ENCODE measurements at places on chromosomes 7 and 10.
A peak's percentile ranks its signal among the peaks of the same experiment; 100 is the strongest.

- no peak for DNase-seq
Measured at GRCh38 chr10:103765981-103766380, 89.4 kb downstream of the SH3PXD2A start.

- no peak for DNase-seq
Measured at GRCh38 chr10:101112799-101113594, 18.1 kb upstream of the TLX1 start.

DNA sequence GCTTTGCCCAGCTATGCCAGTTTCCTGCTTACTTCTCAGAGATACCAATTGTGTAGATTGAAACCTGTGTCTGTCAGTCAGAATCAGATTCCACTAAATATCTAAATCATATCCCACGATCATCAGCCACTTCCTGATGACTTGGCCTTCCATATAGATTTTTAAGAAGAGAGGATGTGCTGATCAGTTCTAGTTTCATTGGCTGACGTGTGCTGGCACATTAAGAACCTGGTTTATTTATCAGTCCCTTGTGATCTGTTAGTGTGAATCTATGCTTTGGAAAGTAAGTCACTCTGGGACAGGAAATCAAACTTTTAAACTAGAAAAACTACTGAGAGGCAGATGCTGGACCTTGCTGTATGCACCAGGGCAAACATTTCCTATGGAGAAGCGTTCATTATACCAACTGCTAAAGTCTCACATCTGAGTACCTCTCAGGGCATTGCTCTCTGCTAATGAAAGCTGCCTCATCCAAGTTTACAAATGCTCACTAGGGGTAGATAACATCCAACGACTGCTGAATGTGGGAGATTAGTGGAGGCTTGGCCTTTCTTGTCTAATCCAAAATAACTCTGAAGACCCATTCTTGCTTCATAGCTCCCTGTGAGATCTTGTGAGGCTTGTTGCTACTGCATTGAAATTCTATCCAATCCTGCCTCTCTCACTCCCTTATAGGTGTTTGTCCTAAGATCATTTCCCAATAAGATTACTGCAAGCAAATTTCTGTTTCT, 109.1 kb downstream of the ARL4A start:
- no peak for DNase-seq

DNA sequence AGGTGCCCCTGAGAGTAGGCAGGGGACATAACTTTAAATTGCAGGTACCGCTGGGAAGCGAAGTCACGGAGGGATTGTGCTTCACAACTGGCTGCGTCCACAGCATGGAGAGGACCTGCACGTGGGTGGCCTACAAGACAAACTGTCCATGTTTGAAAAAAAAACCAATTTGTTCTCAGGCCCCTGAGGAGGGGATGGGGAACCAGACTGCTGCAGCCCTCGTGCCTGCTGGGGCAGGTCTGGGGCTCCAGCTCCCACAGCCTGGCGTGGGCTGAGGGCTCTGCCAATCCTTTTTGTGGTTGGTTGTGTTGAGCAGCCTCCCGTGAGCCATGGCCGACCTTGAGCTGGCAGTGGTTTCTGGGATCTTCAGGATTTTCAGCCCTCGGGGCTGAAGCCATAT, 9.7 kb downstream of the SFRP5 start:
- no peak for DNase-seq

DNA sequence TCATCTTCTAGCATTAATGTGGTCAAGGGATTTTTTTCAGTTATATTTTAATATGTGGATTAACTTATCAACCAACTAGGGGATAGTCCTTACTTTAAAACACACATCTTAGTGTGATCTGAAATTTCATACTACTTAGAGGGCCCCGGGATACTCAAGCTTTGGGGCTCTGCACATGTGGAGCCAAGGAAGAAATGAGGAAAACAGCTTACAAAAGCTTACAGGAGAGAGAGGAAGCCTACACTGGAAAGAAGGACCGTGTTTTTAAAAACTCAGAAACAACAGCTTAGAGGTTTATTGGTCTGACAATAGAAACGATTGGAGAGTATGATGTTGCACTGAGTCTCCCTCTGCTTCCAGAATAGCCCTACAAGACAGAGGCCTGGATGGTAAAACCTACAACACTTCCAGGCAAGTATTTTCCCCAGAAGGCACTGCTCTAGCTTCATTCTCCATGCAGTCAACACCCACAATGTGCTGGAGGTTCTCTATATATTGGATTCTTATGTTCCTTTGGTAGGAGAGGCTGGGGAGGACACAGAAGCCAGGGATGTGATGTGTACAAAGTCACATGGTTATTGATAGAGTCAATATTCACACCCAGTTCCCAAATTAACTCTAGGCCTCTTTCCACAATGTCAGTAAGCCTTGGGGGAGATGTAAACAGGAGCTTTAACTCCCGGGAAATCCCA, 47.3 kb downstream of the JCAD start:
- DNase-seq: no peak

DNA sequence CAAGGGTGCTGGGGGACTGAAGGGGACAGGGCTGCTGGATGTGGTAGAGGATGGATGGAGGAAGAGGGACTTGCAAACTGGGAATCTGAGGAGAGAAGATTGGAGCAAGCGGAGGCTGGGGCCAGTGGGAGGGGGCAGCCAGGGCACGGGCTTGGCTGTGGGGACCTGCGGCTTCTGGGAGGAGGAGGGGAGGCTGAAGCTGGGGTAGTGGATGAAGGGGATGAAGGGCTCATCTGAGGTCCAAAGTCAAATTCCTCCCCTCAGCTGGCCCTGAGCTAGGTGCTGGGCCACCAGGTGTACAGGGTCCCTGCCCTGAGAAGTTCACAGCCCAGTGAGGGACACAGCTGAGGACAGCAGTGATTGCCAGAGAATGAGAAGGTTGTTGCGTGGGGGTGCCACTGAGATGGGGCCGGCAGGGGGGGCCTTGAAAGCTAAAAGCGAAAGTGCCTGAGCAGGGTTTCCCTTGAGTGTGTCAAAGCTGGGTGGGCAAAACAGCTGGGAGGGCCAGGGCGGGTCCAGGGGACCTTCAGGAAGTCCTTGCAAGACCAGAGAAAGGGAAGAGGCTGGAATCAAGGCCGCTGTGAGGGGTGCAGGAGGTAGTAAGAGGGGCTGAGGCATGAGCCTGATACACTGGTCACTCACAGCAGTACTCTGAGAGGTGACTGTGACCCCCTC, 75.2 kb downstream of the MYL10 start:
- DNase-seq: no peak

DNA sequence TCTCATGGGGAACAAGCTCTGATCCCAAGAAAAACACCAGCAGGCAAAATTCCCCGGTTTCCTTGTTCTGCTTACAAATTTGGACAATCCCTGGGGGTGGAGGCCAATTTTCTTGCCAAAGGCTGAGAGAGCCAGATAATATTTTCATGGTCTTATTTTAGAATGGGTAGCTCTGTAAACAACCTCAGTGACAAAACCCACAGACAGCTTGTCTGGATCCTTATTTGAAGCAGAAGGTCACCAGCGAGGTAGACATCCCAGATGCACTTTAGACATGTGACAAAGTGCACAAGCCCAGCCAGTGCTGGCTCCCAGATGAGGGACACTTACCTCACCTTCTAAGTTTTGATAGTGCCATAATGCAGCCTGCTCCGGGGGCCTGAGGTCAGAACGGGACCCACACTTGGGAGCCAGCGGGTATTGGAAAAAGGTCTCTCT, 102.6 kb upstream of the DDC start:
- DNase-seq: no peak

DNA sequence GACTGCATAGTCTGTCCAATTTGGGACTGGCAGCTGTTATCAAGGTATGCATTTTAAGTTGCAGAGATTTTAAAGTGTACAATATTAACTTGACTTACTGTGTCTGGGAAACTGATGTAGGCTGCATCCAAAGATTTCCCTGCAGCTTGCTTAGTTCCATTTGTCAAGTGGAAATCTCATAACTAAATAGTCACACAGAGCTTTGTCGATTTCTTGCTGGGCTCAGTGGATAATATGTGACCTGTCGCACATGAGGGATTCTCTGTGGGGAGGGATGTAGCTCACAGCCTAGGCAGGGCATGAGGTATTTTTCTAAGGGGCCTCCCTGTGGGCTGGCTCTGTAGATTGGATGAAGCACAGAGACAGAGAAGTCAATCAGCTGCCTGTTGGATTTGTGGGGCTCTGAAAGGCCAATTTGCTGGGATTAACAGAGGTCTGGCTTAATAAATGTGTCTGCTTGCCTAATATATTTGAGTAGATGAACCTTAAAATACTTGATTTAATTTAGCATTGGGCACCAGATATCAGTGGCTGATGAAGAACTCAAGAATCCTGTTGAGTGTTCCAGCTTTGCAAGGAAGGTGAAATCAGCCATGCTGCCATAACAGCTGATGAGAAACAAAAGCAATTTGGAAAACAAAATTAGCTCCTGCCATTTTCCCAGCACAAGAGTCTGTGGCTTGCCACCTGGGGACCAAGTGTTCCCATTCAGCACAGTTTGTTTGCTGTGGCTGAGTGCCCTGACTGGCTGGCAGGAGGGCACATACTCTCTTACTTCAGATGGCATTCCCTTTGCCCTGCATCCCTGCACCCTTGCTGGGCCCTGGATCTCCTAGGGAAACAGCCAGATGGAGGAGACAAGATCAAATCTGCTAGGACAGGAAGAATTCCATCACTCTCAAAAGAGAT, 598.5 kb downstream of the SORCS3 start:
- DNase-seq: no peak

DNA sequence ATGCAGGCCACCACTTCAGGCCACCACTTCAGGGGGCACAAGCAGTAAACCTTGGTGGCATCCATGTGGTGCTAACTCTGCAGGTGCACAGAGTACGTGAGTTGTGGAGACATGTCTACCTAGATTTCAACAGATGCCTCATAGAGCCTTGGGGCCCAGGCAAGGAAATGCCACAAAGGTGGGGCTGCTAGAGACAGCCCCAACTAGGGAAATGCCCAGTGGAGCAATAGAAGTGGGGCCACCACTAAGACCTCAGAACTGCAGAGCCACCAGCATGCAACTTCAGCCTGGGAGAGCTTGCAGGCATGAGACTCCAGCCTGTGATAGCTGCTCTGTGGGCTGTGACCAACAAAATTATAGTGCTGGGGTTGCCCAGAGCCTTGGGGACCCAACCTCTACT, 107.6 kb downstream of the DNAJC1 start:
- DNase-seq: no peak

- peak; percentile 6 for DNase-seq
Measured at GRCh38 chr10:22712956-22713852, 1.2 kb downstream of the PIP4K2A start.

DNA sequence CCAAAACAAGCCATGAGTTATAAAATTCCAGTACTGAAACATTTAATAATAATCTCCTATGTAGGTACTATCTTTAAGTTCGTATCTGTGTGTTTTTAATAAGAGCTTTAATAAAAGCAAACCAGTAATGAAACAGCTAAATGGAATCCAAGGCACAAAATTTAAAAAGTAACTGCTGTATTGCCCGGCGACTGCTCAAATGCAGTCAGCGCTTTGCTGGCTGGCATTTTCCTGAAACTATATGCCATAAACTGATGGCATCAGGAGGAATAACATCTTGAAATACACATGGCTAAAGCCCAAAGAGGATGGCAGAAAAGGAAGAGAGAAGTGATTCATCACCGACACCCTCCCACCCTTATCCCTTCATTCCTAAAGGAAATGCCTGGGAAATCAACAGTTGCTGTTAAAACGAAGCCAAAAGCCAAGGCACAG, 133.1 kb downstream of the CUBN start:
- DNase-seq: no peak

- DNase-seq: no peak
Measured at GRCh38 chr7:132177708-132178401, 398.4 kb downstream of the PLXNA4 start.

DNA sequence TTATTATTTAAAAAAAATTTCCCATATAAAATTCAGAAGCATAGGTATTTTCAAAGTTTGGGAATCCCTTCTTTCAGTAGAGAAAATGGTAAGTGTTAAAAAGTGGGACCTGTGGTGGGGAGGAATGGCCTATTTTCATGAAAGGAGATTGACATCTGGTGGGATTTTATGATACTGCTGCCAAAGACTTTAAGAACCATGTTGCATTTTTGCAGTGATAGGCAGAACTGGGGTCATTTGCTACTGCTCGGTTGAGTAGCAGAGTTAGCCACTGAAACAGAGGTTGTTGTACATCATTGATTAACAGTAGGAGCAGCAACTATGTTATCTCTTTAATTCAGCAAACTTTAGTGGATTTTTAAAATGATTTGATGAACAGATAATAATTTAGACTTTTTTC, 4.4 kb downstream of the BICC1 start:
- DNase-seq: no peak

DNA sequence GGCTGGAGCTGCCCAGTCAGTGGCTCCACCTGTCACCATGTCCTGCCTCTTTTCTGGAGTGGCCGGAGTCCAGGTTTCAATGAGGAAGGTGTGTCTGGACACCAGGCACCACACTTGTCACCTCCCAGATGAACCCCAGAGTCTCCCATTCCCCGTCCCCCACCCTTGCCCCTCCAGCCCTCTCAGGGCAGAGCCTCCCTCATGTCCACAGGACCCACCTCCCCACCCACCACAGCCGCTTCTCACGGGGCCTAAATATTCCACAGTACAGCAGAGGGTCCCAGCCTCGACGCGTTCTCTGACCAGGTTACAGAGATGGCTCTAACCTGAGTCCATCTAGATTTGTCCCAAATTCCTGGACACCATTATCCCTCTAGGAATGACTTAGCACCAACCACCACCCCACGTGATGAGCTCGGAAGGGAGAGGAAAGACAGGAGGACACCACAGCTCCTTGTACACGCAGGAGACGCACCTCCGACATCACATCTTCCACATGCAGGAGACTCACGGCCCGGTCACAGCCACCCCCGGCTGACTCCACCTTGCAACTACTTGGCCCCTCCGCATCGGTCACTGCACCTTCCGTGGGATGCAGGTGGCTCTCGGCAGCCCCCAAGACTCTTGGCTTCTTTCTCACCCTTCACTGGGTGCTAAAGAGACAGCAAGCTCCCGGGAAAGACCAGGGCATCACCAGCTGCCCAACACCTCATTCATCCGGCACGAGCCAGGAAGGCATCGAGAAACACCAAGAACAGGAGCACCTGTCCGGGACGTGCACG, 560.2 kb downstream of the DNAJB6 start:
- DNase-seq: no peak

GRCh38 chr10:552679-553078, 136.8 kb downstream of the DIP2C start:
- DNase-seq: no peak

DNA sequence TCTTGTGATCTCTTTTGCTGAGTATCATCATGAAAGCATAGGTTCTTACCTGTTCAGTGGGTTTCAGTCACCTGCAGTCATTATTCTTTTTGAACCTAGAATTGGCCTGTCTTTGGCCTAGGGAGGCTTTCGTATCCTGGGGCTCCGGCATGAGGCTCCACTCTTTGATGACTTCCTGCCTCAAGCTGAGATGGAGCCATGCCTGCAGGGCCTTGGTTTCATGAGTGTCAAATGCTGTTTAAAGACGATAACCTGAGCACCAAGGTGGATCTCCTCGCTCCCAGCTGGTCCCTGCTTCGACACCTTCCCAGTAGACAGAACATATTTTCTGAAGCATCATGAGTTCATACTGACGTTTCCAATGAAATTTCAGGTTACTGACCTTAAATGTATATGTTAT, 597.8 kb upstream of the FOXK1 start:
- DNase-seq: no peak

GRCh38 chr10:131617113-131617858, 283.5 kb upstream of the PPP2R2D start:
- peak; percentile 42 for DNase-seq

- no peak for DNase-seq
Measured at GRCh38 chr7:20114468-20114867, 102.7 kb downstream of the MACC1 start.

GRCh38 chr7:71477441-71477840, 345.5 kb downstream of the GALNT17 start:
- no peak for DNase-seq
